Thoracic aorta (tissue), 2 donors: ENCODE measurements at places on chromosomes 5 and 9. TPM values are rescaled to one million over a fixed set of nuclear protein-coding genes. Genes with fewer than 3 reads are reported as not detected.
A peak's percentile ranks its signal among the peaks of the same experiment; 100 is the strongest.

Gene NPR3
- total RNA-seq, result 25.7 TPM

Gene ZNF618
- total RNA-seq, result 16.6 TPM

Gene AK3
- total RNA-seq, result 72.9 TPM

Gene ADAM19
- 46.1 TPM for total RNA-seq

Gene FCN2
- total RNA-seq, result not detected

Gene LIX1
- not detected for total RNA-seq

Gene DRD1
- 0.41 TPM for total RNA-seq

Gene NUTM2G
- not detected for total RNA-seq

Gene KIF12
- not detected for total RNA-seq

- DNase-seq, result no peak
- no peaks in the 10 kb centered on the region for H3K4me1 ChIP-seq
- no peak overlapping the region for H3K27ac ChIP-seq
- H3K36me3 ChIP-seq, result no peaks in the 10 kb centered on the region
- H3K27me3 ChIP-seq, result no peaks in the 10 kb centered on the region
Observed at GRCh38 chr9:137339045-137339907, 37.2 kb upstream of the NRARP start.

DNA sequence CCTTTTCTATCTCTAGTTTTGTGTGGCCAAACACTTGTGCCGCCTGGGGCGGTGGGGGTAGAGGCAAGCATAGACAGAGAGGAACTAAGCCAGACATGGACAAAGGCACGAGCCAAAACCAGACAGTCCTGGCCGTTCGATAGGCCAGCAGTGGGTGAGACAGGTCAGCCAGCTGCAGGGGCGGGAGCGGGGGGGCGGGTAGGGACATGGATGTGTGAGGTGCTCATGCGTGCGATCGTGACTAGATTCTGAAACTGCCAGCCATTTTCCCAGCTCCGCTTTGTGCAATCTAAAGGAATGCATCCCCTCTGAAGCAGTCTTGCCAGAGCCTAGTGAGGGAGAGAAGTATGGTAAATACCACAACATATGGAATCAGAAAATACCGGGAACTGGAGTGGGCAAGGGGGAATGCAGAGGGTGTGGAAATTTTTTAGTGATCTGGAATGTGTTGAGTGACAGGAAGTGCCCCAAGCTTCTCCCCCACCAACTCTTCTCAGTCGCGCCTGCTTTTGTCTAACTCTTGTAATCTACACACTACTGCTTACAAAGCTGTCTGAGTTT is 111.9 kb downstream of the NR6A1 start:
- DNase-seq, result peak; percentile 52
- peak overlapping the region; percentile 77 for H3K27ac ChIP-seq
- peaks cover 5% of the 10 kb centered on the region for H3K4me1 ChIP-seq
- no peaks in the 10 kb centered on the region for H3K36me3 ChIP-seq
- peak overlapping the region; percentile 80 for H3K4me3 ChIP-seq
- H3K27me3 ChIP-seq, result no peaks in the 10 kb centered on the region

- no peaks in the 10 kb centered on the region for H3K36me3 ChIP-seq
- no peaks in the 10 kb centered on the region for H3K4me1 ChIP-seq
- no peak overlapping the region for H3K27ac ChIP-seq
- DNase-seq, result no peak
Observed at GRCh38 chr5:99102073-99102697, 173.4 kb upstream of the CHD1 start.

GRCh38 chr9:19193029-19193324 is 37.5 kb upstream of the DENND4C start:
- no peak overlapping the region for H3K27ac ChIP-seq
- no peaks in the 10 kb centered on the region for H3K27me3 ChIP-seq
- H3K4me1 ChIP-seq, result no peaks in the 10 kb centered on the region
- no peak overlapping the region for H3K4me3 ChIP-seq

GRCh38 chr5:141787376-141787775 is 90.8 kb downstream of the PCDH1 start:
- no peaks in the 10 kb centered on the region for H3K36me3 ChIP-seq
- no peaks in the 10 kb centered on the region for H3K4me1 ChIP-seq
- no peak overlapping the region for H3K27ac ChIP-seq
- H3K4me3 ChIP-seq, result no peak overlapping the region
- H3K27me3 ChIP-seq, result no peaks in the 10 kb centered on the region

- no peak overlapping the region for H3K4me3 ChIP-seq
- no peak overlapping the region for H3K27ac ChIP-seq
- no peaks in the 10 kb centered on the region for H3K27me3 ChIP-seq
- no peak for DNase-seq
Observed at GRCh38 chr5:116577064-116577788, 2.6 kb upstream of the SEMA6A start.

GRCh38 chr9:88420227-88420626 is 32.0 kb downstream of the SPIN1 start:
- H3K4me3 ChIP-seq, result no peak overlapping the region
- DNase-seq, result no peak
- H3K4me1 ChIP-seq, result no peaks in the 10 kb centered on the region
- peaks cover 3% of the 10 kb centered on the region for H3K36me3 ChIP-seq

- DNase-seq, result no peak
- no peaks in the 10 kb centered on the region for H3K27me3 ChIP-seq
- no peaks in the 10 kb centered on the region for H3K4me1 ChIP-seq
- no peaks in the 10 kb centered on the region for H3K36me3 ChIP-seq
Observed at GRCh38 chr5:10734037-10734709, 26.9 kb downstream of the DAP start.

DNA sequence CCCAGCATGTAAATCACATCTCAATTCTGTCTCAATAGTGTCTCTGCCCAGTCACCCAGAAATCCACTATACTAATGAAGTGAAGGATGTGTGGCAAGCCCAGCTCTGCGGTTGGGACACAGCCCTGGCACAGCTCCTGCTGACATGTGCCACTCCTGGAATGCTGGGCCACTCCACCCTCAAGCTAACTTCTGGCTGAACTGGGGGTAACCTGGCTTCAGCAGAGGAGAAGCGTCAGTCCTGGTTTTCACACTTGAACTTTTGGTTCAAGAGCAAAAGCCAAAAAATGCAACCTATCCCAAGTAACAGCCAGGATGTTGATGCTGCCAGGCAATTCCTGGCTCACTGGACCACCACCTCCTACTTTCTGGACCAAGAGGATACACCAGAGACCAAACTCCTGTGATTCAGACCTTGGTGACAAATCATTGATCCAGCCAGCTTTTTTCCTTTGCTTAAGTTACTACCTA is 86.4 kb downstream of the ARRDC3 start:
- no peaks in the 10 kb centered on the region for H3K36me3 ChIP-seq
- peak overlapping the region; percentile 63 for H3K27ac ChIP-seq
- peak; percentile 67 for DNase-seq
- H3K27me3 ChIP-seq, result no peaks in the 10 kb centered on the region
- peak overlapping the region; percentile 13 for H3K4me3 ChIP-seq
